ENCODE measurements at places on chromosomes 11 and 22. TPM values are rescaled to one million over a fixed set of nuclear protein-coding genes. Genes with fewer than 3 reads are reported as not detected.

NXPE2 gene
- not detected for total RNA-seq

HBG1 gene
- total RNA-seq = not detected

RCOR2 gene
- total RNA-seq = 0.21 TPM

GRCh38 chr11:69656536-69657455, 15.8 kb downstream of the CCND1 start:
- peak; percentile 51 for DNase-seq
- no peak overlapping the region for H3K27ac ChIP-seq
- H3K27me3 ChIP-seq = no peaks in the 10 kb centered on the region
- no peaks in the 10 kb centered on the region for H3K4me1 ChIP-seq
- peaks cover 26% of the 10 kb centered on the region for H3K36me3 ChIP-seq

GRCh38 chr11:116603728-116604323, 169.0 kb downstream of the BUD13 start:
- no peaks in the 10 kb centered on the region for H3K4me1 ChIP-seq
- H3K27me3 ChIP-seq = peaks cover 19% of the 10 kb centered on the region
- no peak overlapping the region for H3K4me3 ChIP-seq
- H3K36me3 ChIP-seq = no peaks in the 10 kb centered on the region
- DNase-seq = peak; percentile 56

DNA sequence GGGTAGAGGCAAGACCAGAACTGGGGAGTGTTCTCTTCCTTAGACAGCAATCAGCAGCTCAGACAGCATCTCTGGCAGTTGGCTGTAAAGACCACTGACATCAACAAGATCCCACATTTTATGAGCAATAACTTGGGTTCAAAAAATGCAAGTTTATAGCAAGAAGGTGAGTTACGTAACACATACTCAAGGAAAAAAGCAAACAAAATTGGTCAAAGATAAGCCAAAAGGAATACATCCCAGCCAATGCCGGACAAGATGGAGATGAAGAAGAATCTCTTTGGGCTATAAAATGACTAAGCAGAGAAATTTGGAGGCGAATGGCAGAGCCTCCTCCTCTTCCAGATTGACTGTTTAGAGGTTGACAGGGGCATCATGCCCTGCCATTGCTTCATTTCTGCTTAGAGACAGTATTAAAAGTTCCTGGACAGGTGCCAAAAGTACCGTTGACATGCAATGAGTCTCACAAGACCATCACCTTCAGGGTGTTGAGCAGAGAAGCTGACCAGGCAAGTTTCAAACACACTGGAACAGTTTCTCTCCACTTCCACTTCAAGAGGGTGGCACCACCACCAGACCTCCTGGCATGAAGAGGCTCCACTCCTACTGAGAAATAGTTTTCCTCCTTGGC, 55.9 kb downstream of the ENDOD1 start:
- H3K36me3 ChIP-seq = no peaks in the 10 kb centered on the region
- peaks cover 36% of the 10 kb centered on the region for H3K4me1 ChIP-seq
- H3K27me3 ChIP-seq = no peaks in the 10 kb centered on the region
- H3K27ac ChIP-seq = no peak overlapping the region
- no peak overlapping the region for H3K4me3 ChIP-seq

GRCh38 chr11:61278001-61278470, 17.1 kb downstream of the VWCE start:
- no peaks in the 10 kb centered on the region for H3K27me3 ChIP-seq
- H3K27ac ChIP-seq = no peak overlapping the region
- no peak for DNase-seq
- H3K36me3 ChIP-seq = no peaks in the 10 kb centered on the region
- no peak overlapping the region for H3K4me3 ChIP-seq

- peak; percentile 85 for DNase-seq
- H3K36me3 ChIP-seq = no peaks in the 10 kb centered on the region
- peak overlapping the region; percentile 83 for H3K27ac ChIP-seq
- no peaks in the 10 kb centered on the region for H3K27me3 ChIP-seq
These were observed 64.1 kb upstream of the WNT11 start for GRCh38 chr11:76270389-76270788.

DNA sequence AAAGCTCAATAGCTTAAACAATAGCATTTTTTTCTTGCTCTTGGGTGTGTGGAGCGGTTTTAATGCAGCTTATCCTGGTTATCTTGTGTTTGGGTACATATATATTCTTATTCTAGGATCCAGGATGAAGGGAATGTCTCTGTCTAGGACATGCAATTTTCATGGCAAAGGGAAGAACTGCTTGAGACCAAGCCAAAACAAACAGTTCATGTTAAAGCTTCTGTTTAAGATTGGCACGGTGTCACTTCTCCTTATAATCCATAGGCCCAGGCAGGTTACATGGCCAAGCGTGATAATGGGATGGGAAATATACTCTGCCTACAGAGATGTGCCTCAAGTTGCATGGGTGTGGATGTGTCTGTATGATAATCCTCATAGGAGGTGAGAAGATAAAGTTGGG, 177.1 kb upstream of the PGR start:
- H3K4me3 ChIP-seq = no peak overlapping the region
- H3K27ac ChIP-seq = no peak overlapping the region

GRCh38 chr11:12303421-12304149, 73.8 kb upstream of the PARVA start:
- no peak overlapping the region for H3K4me3 ChIP-seq
- H3K4me1 ChIP-seq = no peaks in the 10 kb centered on the region
- no peaks in the 10 kb centered on the region for H3K27me3 ChIP-seq
- H3K36me3 ChIP-seq = peaks cover 3% of the 10 kb centered on the region
- H3K27ac ChIP-seq = no peak overlapping the region

DNA sequence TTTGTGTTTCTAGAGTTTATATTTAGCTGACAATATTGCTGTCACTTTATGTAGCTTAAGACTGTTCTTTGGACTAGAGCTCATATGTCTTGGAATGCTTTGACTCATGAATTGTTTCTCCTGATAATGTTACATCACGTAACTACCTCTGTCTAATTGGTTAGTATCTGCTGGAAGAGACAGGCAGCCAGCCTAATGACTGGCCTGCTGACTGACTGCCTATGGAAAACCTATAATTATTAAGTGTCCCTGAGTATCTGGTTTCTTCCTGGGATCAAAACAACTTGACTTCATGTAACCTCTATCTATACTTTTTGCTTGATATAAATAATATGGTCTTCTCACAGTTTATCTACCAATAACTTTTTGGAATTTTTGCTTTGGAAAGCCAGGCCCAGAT, 9.4 kb downstream of the SOX6 start:
- DNase-seq = no peak
- no peaks in the 10 kb centered on the region for H3K27me3 ChIP-seq
- no peaks in the 10 kb centered on the region for H3K36me3 ChIP-seq

GRCh38 chr11:71452199-71453036, 585 bp upstream of the NADSYN1 start:
- H3K36me3 ChIP-seq = peaks cover 25% of the 10 kb centered on the region
- peak overlapping the region; percentile 82 for H3K27ac ChIP-seq
- peaks cover 55% of the 10 kb centered on the region for H3K4me1 ChIP-seq
- H3K27me3 ChIP-seq = no peaks in the 10 kb centered on the region
- DNase-seq = peak; percentile 71
- H3K4me3 ChIP-seq = peak overlapping the region; percentile 93

- no peak overlapping the region for H3K27ac ChIP-seq
- peaks cover 98% of the 10 kb centered on the region for H3K36me3 ChIP-seq
- no peak for DNase-seq
- no peak overlapping the region for H3K4me3 ChIP-seq
These were observed 18.3 kb downstream of the POLDIP3 start for GRCh38 chr22:42596336-42596735.

DNA sequence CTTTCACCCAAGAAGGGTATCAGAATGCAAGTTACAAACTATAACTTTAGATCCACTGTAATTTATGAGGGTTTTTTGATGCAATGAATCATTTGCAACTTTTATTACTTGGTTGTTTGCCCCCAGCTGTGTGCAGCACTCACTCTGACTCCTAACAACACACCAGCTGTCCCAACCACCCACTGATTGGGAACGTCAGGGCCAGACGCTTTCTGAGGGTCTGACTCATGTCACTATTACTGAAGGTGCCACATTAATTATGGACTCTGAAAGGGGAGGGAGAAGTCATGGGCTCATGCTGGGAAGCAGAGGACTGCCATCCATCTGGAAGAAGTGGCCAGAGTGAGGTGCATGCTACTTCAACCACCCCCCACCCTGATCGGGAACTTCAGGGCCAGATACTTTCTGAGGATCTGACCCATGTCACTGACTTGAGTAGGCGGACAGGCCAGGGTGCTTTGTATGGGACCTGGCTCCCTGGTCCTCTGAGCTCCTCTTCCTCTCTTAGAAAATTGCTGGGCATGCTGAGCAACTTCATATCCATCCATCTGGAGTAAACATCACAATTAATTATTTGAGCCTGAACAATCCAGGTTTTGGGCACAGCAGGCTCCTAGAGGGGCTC, 44.9 kb upstream of the DRD2 start:
- DNase-seq = peak; percentile 43
- no peaks in the 10 kb centered on the region for H3K4me1 ChIP-seq
- no peaks in the 10 kb centered on the region for H3K27me3 ChIP-seq
